ENCODE measurements at places on chromosomes 6 and 20.

DNA sequence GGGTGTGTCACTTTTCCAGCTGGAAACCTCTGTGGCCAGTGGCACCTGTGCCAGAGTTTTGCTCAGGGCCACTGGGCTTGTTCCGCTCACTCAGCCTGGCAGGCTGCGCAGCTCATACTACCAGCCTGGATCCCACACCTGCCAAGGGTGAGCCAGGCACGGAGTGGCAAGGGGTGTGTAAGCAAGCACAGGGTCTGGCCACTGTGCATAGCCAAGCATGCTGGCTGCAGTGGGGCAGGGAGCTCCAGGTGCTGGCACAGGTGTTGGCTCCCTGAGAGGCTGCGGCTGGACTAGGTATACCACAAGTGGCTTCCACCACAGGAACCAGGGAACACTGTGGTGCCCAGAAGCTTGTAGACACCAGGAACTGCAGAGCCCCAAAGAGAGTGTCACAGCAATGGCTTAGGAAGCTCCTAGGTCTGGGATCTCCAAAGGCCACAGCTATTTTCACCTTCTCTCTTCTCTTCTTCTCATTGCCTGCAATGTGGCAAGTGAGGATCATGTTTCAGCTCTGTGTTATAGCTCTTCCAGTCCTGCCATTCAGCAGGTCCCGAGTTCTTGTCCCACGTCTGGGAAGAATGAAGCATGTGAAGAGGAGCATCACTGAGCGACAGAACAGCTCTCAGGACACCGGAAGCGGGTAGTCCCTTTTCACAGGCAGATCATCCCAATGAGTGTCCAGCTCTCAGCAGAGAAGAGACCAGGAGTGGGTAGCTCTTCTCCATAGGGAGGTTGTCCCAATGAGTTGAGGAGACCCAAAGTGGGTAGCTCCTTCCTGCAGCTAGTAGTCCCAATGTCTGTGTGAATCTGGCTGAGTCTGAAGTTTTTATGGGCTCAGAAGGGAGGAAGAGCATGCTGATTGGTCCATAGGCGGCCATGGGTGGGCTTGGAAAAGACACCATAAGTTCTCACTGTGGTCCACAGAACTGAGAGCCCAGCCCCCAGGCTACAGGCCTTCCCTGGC, 41.3 kb downstream of the WASF1 start:
- DNase-seq = peak; percentile 1

DNA sequence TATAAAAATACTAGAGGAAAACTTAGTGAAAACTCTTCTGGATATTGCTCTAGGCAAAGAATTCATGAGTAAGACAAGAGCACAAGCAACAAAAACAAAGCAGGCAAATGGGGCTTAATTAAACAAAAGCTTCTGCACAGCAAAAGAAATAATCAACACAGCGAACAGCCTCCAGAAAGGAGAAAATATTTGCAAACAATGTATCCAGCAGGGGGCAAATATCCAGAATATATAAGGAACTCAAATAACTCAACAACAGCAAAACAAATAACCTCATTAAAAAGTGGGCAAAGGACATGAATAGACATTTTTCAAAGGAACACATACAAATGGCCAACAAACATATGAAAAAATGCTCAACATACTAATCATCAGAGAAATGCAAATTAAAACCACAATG, 17.1 kb upstream of the HECA start:
- DNase-seq = no peak

GRCh38 chr6:140544431-140544830, 1170.0 kb upstream of the CITED2 start:
- DNase-seq = no peak

GRCh38 chr20:48064929-48065328, 279.6 kb upstream of the SULF2 start:
- no peak for DNase-seq

DNA sequence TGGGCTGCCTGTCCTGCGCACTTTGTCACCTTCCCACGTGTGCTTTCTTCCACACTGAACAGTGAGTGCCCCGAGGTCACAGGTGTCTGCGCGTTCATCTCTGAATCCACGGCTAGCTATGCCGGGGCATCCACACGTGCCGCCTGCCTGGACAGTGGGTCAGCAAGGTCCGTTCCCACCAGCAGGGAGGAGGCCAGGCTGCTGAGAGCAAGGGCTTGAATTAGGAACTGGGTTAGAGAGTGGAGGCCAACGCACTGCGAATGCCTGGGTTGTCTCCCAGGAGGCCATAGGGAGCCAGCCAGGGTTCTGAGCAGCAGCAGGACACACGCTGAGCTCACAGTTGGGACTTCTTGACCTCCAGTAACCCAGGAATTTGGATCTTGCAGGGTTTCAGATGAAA, 248.1 kb downstream of the TAF4 start:
- no peak for DNase-seq

GRCh38 chr6:139257821-139258398, 33.9 kb downstream of the TXLNB start:
- no peak for DNase-seq

All from A549 (cell line).